ENCODE measurements at places on chromosomes 1 and 21. TPM values are rescaled to one million over a fixed set of nuclear protein-coding genes. Genes with fewer than 3 reads are reported as not detected.

AMY1C gene
- total RNA-seq: not detected

TNFRSF18 gene
- total RNA-seq: not detected

KRTAP12-2 gene
- total RNA-seq: not detected

CD84 gene
- not detected for total RNA-seq

UBXN10 gene
- not detected for total RNA-seq
